ENCODE measurements at places on chromosomes 1 and 21.
A peak's percentile ranks its signal among the peaks of the same experiment; 100 is the strongest.

DNA sequence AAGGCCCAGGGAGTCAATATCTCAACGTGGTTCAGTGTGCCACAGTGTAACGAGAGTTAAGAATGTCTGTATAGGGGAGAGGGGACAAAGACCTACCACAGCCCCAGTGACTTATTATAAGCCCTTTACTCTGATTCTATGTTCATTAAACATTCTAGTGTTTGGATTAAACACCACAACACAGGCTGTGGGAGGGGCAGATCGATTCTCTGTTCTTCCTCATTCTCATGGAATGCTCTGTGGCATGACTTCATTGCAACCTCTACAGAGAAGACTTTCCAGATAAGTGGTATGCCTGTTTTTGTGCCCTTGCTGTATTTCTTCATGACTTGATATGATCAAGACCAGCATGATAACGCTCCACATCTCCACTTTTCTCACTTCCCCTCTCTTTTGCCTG, 39.0 kb upstream of the CD5L start:
- no peak for DNase-seq

- DNase-seq: peak; percentile 62
Measured at GRCh38 chr1:43172527-43172972, 420 bp downstream of the CFAP57 start.

GRCh38 chr1:185207980-185208602, 51.1 kb downstream of the SWT1 start:
- no peak for DNase-seq

DNA sequence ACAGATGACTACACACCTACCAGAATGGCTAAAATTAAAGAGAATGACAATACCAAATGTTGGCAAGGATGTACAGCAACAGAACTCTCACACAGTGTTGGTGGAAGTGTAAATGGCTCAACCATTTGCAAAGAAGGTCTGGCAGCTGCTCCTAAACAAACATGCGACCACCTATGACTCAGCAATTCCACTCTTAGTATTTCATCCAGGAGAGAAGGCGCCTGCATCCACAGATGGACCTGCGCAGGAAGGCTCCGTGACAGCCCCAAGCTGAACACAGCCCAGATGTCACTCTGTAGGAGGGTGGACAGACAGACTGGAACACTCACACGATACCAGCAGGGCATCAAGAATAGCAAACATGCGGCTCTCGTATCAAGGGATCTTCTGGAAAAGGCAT, 6.7 kb downstream of the PTTG1IP start:
- DNase-seq: no peak

GRCh38 chr1:62218604-62219003, 24.0 kb downstream of the L1TD1 start:
- no peak for DNase-seq

DNA sequence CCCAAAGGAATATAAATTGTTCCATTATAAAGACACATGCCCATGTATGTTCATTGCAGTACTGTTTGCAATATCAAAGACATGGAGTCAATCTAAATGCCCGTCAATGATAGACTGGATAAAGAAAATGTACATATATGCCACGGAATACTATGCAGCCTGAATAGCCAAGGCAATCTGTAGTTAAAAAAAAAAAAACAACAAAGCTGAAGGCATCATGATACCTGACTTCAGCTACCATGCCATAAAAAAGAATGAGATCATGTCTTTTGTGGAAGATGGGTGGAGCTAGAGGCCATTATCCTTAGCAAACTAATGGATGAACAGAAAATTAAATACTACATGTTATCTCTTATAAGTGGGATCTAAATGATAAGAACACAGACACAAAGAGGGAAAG, 36.0 kb downstream of the GPR88 start:
- DNase-seq: no peak

GRCh38 chr1:170086399-170087032, 12.0 kb upstream of the KIFAP3 start:
- DNase-seq: no peak

GRCh38 chr1:57835620-57836019, 411.8 kb upstream of the DAB1 start:
- DNase-seq: no peak

DNA sequence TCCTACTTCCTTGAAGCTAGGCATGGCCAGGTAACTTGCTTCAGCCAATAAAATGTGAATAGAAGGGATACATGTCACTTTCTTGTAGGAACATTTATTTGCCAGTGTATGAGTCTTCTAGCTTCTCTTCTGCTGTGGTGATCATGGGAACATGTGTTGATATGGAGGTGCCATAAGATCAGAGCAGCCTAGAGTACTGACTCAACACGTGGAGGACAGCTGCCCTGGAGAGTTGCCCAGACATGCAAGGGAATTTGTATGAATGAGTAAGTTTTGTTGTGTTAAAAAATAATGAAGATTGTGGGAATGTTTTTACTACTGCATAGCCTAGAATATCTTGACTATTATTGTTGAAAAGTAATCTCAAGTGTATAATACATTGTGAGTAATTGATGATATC, 502.3 kb downstream of the NUF2 start:
- DNase-seq: no peak

DNA sequence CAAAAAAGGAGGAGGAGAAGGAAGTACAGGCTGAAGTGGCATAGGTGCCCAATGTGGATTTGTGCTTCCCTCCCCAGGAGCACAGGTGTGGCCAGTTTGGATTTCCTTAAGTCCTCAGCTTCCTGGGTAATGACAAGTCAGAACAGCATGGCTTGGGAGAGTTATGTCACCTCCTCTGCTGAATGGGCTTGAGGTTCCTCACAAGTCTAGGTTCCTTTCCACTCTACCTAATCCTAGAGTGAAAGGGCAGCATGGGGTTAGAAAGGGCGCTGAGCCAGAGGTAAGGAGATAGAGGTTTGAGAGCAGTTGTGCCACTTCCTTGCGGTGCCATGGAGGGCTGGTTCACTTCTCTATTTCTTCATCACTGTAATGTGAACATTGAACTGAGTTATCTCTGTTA, 35.5 kb upstream of the IL20 start:
- no peak for DNase-seq

DNA sequence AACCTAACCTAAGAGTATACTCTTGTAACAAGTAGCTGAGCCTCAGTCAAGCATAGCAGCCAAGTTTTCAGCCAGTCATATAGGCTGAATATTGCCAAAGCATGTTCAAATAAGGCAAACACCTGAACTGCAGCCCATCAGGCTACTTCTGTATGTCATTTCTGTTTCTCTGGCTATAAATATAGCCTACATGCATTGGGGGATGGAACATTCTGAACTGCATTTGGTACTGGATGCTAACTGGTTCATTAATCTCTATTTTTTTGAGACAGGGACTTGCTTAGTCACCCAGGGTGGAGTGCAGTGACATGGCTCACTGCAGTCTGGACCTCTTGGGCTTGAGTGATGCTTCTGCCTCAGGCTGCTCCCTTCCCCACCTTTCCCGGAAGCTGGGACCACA, 37.3 kb downstream of the MAST2 start:
- DNase-seq: no peak

DNA sequence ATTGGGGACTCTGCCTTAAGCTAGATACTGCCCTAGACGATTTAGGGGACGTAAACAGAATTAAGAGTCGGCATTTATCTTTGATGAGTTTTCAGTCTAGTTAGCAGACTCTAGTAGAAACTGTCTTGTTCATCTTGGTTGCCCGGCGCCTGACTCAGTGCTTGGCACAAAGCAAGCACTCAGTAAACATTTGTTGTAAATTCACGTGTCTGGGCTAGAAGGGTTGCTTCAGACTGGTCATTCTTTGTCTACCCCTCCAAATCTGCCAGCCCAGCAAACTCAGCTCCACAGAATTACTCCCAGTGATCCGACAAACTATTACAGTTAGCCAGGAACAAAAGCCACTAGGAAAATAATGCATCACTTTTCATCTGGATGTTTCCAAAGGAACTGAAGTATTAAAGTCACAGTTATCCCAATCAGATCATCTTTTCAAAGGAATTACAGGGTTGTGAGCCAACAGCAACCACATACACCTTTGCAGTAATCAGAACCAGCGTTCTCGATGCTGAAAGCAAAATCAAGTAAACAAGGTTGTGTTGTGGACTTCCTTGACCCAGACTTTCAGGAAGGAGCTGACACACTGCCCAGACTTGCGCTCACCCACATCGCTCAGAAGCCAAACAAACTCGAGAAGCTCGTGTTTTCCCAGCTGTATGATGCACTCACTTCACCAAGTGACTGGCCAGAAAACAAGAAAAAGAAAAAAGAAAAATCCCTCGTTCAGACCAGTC, 66.5 kb upstream of the GADD45A start:
- DNase-seq: no peak

DNA sequence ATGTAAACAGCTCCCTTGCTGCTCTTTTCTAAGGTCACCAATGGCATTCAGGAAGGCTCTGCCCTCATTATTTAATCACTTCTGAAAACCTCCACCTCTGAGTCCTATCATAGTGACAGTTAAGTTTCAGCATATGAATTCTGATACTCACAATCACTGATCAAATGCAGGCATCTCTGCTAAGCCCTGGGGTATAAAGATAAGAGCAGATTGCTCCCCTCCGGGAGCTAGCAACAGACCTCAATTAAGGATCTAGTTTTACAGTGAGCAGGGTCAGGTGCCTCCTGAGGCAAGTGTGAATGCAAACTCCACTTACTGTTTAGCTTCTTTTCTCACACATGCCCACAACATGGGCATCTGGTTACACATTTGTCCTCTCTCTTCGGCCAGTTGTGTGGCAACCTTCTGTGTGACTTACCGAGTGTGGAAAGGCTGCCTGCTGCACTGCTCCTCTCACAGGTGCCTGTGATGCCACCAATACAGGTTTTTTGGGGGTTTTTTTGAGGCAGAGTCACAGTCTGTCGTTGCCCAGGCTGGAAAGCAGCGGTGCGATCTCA, 15.0 kb downstream of the IL10RB start:
- DNase-seq: no peak

DNA sequence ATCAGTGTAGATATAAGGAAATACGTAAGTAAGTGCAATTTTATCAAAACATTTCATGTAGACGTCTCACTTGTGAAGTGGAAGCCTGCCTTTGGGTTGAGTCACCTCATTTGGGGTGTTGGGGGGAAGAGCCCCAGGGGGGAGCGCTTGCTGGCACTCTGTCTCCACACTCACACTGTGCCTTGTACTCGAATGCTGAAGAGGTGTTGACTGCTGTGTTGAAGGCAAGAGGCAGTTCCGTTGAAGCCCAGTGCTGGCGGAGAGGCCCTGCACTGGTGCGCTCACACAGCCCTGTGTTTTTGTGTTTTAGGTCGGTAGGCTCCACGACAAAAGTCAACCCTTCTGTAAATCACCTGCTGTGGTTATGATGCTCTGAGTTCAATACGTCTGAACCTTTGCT, 131.9 kb upstream of the COL6A1 start:
- DNase-seq: no peak

DNA sequence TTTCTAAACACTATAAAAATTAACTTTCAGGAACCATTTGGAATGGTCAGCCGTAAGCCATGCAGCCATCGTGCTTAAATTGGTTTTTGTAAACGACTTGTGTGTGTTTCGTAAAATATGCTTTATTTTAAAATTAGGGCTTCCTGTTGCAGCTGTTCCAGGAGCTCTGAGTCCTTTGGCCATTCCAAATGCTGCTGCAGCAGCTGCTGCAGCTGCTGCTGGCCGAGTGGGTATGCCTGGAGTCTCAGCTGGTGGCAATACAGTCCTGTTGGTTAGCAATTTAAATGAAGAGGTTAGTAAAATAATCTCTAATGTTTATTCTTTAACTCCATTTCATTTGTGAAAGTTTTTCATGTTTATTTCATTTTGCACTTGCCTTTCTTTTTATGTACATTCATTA, 83.1 kb downstream of the PTBP2 start:
- no peak for DNase-seq

DNA sequence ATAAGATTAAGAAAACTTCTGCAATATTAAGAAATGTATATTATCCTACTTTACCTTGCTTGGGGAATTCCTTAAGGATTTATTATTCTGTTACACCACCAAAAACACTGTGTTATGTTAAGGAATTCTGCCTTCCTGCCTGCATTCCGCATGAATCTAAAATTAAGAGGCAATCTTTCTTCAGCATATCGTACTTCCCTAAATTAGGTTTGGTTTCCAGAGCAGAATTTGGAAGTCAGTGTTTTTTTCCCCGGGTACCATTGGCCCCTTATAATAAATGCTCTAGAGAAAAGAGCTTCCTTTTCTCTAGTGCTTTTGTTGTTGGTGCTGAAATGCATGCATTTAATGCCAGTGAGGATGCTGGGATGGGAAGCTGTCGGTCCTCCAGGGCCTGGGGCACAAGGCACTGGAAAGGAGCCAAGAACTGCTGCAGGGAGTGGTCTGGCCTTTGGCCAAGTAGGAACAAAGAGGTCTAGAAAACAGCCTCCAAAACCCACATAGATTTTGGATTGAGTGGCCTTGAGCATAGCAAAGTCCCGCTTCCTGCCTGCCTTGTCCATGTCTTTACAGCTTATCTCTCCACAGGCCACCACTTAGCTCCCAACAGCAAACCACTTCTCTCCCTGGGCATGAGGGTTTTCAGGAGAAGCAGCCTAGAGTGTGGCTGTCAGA, 69.9 kb downstream of the RRAGC start:
- DNase-seq: no peak

DNA sequence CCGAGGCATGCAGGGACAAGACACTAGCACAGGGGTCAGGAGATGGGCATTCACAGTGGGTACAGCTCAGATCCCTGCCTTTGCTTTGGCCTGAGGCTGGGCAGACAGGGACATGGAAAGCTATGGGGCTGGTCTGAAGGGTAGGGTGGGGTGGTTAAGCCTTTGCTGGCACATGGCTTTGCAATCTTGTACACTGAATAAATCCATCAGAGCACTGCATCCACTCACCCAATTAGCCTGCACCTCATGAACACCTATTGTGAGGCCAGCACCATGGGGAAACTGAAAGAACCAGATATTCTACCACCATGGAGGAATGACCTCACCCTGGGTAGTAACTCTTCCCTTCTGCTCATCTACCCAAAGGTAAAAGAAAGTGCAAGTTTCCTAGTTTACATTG, 199.6 kb upstream of the LMO4 start:
- DNase-seq: no peak

- DNase-seq: no peak
Measured at GRCh38 chr1:98496256-98496995, 165.1 kb upstream of the SNX7 start.

- no peak for DNase-seq
Measured at GRCh38 chr1:79052829-79053449, 46.4 kb upstream of the ADGRL4 start.

DNA sequence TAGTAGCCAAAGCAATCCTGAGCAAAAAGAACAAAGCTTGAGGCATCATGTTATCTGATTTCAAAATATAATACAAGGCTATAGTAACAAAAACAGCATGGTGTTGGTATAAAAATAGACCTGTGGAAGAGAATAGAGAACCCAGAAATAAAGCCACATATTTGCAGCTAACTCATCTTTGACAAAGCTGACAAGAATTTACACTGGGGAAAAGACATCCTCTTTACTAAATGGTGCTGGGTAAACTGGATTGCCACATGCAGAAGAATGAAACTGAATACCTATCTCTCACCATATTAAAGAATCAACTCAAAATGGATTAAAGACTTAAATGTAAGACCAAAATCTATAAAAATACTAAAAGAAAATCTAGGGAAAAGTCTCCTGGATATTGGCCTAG, 59.5 kb upstream of the CD55 start:
- DNase-seq: no peak

Data from activated naive CD8-positive, alpha-beta T cell treated with anti-CD3 and anti-CD28 coated beads, Interleukin-2, amount 50 U/mL, for 16 hours (primary cell).